ENCODE measurements at places on chromosomes 12 and 14.

- DNase-seq = no peak
Observed at GRCh38 chr12:101039848-101040531, 170.0 kb downstream of the SLC5A8 start.

GRCh38 chr12:88924162-88924561, 343.9 kb upstream of the KITLG start:
- no peak for DNase-seq

GRCh38 chr12:70365648-70366518, at the start of gene KCNMB4:
KCNMB4 (plus strand) TSS chr12:70366290; CDS start chr12:70366735, 445 bp downstream.
- peak; percentile 79 for DNase-seq

- DNase-seq = no peak
Observed at GRCh38 chr14:88975043-88975830, 150.8 kb downstream of the TTC8 start.

DNA sequence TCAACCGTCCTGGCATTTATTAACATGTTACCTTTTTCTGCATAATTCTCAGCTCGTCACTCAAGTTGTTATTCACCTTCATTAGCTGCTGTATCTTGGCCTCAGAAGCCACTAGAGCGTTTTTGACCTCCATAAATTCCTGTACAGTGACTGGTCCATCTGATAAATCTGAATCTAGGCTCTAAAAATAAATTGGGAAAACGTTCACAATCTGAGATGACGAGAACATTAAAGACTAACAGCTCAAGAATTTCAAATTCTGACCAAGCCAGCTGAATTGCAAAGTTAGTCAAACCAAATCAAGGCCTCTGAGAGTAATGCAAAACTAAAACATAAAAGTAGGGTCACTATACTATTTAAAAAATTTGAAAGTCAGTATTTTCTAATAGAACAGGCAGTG, 45.0 kb downstream of the GIT2 start:
- no peak for DNase-seq

DNA sequence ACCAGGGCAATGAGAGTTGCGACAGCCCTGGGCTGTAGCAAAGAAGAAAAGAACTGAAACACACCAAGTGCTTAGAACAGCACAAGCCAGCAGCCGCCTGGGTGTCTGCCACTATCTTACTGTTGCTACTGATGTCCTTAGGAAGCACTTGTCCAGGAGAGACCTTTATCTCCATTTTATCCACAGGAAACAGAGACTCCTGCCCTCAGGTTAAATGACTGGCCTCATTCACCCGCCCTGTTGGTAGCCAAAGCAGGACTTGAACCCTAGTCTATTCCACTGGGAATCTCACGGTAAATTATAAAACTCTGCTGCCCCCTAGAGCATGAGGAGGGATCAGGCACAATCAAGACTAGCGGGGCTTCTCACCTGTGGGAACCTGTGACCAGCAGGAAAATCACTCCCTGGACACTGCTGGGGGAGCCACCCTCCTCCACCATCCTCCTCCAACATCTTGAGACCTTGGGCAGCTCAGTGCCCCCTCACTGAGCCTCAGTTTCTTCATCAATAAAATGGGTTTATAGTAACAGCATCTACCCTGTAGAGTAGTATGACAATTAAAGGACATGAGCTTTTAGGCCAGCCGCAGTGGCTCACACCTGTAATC, 20.5 kb upstream of the TESC start:
- no peak for DNase-seq
